ENCODE measurements at places on chromosomes 11 and 22. TPM values are rescaled to one million over a fixed set of nuclear protein-coding genes. Genes with fewer than 3 reads are reported as not detected.

- DNase-seq = no peak
These were observed 5.6 kb downstream of the PVALB start for GRCh38 chr22:36811094-36811800.

GRCh38 chr11:72929256-72929655, 115.0 kb downstream of the ATG16L2 start:
- no peak for DNase-seq

- DNase-seq = no peak
These were observed 39.4 kb downstream of the CEP57 start for GRCh38 chr11:95829580-95830259.

- DNase-seq = no peak
These were observed 43.2 kb upstream of the CHKA start for GRCh38 chr11:68164437-68164836.

GRCh38 chr22:37306494-37306829, 24.2 kb downstream of the CYTH4 start:
- DNase-seq = no peak

- no peak for DNase-seq
These were observed 7.2 kb downstream of the MS4A15 start for GRCh38 chr11:60763692-60764369.

DNA sequence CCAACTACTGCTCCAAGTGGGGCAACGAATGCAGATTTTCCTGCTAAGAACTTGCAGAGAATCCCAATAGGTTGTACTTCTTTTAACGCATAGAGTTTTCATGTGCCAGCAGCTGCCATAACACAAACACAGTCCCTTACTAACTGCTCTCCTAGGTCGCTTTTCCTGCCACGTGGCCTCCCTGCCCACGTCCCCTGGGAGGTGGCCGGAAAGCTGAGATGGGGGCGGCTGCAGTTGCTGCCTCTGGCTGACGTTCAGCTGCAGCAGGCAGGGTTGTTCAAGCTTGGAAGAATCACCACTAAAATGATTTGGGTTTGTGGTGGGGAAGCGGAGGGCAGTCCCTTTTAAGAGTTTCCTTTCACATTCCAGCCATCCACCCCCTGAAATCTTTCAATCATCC, 39.3 kb downstream of the ZNF202 start:
- no peak for DNase-seq

GRCh38 chr11:83467837-83468236, 181.7 kb upstream of the CCDC90B start:
- DNase-seq = no peak

DNA sequence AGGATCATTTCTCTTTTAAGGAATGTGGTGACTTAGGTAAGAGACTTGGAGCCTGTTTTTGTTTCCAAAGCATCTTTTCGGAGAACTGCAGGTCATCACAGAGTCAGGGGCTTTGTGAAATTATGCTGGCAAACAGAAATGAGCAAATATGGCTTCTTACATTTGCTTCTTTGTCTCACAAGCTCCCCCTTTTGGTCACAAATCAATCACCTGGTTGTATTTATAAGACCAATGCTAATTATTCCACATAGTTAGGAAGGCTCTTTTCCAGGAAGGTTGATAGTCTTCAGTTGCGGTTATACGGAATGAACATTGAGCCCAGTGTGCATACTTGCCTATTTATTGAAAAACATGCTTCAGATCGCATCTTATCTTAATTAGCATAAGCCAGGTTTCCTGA, 34.6 kb upstream of the CEP126 start:
- DNase-seq = peak; percentile 49

GRCh38 chr11:134068829-134069425, at the start of gene JAM3:
Gene JAM3 (plus strand): TSS chr11:134069072. CDS start chr11:134069084, 12 bp downstream.
- peak; percentile 94 for DNase-seq

DNA sequence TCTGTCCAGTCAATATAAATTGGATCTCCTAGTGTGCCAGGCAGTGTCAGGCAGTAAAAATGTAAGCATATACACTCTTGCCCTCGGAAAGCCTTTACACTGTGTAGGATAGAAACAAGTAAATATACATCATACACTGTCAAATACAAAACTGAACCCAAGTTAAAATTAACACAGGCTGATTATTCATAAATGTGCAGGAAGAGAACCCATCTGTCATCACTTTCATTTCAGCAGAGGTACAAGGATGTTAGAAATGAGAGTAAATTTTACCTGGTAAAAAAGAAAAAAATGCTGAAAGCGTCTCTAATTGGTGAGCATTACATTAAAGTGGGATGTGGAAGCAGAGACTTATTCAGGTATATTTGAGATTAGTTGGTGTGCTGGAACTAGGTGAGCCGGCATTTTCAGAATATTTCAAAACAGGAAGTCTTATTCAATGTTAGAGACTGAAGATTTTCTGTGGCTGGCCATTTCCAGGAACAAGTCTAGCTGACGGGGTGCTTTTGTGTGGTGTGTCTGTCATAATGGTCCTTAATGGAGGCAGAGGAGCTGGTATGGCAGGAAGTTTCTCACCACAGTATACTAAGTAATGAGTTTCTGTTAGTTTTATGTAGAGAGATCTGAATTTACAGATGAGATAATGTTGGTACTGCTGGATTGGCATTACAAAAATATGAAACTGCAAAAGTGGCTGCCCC, 192.6 kb downstream of the CASP12 start:
- peak; percentile 56 for DNase-seq

DNA sequence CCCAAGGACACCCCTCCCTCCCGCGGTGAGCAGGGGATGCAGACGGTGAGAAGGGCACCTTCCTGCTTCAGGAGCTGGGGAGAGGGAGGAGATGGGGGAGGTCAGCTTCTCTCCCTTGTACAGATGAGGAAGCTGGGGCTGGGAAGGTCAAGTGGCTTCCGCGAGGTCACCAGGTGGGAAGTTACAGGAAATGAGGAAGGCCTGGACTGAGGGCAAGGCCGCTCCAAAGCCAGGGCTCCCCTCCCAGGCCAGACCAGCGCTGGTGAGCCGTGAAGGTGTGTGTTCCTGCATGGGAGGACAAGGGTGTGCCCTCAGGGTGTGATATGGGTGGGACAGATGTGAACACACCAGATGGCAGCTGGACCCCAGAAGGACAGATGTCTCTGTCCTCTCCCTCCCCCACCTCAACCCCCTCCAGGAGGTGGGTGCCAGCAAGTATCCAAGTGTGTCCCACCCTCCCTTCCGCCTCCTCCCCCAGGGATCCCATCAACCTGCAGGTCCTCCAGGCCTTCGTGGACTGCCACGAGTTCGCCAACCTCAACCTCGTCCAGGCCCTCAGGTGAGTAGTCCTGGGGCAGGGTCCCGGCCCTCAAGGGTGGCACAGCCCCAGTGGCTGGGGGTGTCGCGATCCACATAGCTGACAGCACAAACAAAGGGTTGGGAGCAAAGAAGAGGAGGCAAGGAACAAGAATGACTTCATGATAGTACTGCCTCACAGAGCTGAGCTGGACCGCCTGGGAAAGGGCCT, 16.6 kb downstream of the CYTH4 start:
- DNase-seq = no peak

GRCh38 chr22:35642305-35642741, 5.9 kb upstream of the APOL6 start:
- no peak for DNase-seq

GRCh38 chr22:49966774-49967705, 6.5 kb downstream of the PIM3 start:
- no peak for DNase-seq

GRCh38 chr11:85947431-85948272, 92.5 kb downstream of the CCDC83 start:
- no peak for DNase-seq

- DNase-seq = no peak
These were observed 95.7 kb downstream of the OSBP2 start for GRCh38 chr22:30790366-30790765.

DNA sequence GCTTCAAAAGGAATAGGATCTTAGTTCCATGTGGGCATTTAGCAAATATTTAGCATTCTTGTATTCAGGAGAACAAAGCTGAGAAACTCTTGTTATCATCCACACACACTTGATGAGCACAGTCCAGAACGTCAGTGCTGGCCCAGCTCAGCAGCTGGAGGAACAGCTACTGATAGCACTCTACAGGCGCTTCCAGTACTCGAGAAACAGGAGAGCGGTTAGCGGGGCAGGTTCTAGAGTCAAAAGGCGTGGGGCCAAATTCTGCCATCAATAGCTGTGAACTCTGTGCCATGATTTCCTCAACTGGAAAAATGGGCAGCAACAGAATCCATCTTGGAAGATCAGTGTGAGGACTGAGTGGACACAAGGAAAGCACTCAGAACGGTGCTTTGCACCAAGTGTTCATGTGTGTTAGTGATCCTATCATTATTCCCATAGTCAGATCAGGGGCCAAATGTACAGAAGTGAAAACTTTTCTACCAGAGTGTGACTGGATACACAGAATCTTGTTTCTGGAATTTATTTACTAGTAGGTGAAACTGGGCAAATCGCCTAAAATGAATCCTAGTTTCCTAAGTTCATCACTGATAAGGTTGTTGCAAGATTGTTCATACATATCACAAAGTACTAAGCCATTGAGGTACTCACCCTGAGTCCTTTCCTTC, 3.2 kb downstream of the JOSD1 start:
- DNase-seq = no peak

GRCh38 chr11:16418428-16419097, 62.2 kb upstream of the SOX6 start:
- DNase-seq = no peak

- DNase-seq = no peak
These were observed 385.3 kb downstream of the DYNC2H1 start for GRCh38 chr11:103494491-103494890.

GRCh38 chr22:46352276-46352675, 16.8 kb downstream of the TRMU start:
- no peak for DNase-seq

DNA sequence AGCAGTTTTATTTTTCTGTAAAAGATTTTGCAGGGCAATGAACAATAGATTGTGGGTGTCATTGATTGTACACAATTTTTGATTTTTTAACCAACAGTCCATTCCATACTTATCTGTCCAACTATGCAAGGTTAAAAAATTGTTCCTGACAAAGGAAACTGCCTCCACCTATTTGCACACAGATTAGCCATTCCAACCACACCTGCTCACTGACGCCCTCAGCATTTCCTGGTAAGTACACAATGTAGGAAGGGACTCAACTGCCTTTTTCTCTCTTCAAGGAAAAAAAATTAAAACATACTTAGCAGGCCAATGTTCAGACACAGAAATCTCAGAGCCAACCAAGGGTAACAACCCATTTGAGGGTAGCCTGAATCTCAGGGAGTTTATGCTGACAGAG, 4.3 kb upstream of the FUT4 start:
- DNase-seq = no peak

GRCh38 chr22:36924151-36924698, 10.8 kb downstream of the CSF2RB start:
- no peak for DNase-seq

- no peak for DNase-seq
These were observed 14.2 kb upstream of the OMP start for GRCh38 chr11:77088236-77089003.

DNA sequence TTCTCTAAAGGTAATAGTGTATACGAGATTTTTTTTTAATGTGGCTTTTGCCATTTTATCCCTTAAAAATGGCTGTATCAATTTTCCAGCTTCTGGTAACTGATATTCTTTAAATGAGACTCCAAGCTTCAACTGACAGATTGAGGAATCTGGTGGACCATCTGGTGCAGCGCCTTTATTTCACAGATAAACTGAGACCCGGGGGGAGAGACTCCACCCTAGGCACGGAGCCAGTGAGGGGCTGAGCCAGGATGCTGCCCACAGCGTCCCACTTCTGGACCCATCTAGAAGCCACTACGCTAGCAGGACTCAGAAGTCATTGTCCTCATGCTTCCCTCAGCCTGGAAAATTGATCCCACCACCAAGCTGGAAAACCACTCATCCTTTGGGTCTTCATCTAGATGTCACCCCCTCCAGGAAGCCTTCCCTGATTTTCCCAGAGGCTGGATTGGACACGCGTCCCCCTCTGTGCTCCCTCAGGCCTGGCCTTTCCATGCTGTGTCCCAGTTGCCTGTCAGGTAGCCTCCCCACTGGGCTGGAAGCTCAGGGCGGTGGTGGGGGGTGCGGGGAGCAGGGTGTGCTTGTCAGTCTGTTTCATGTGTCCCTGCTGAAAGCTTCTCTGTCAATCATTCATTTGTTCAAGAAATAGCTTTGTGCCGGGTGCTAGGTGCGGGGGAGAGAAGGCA, 12.3 kb upstream of the CD5 start:
- DNase-seq = no peak

- DNase-seq = no peak
These were observed 9.1 kb upstream of the SREBF2 start for GRCh38 chr22:41823797-41824196.

DNA sequence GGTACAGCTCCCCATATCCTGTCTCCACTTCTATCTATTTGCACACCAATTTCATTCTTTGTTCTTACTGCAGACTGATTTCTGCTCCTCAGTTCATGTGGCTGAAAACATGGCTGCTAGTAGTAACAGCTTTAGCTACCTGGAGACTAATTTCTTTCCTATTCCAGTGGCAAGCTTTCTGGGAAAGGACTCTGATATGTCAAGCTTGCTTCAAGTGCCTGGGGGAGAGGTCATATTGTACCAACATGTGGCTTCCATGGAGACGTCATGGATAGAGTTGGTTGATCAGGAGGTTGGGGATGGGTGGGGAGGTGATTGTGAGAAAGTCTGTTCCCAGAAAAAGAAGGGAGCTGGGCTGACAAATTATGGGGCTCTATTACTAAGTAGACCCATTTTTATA, 44.9 kb downstream of the ADM start:
- DNase-seq = no peak

GRCh38 chr11:129383060-129383459, 7.4 kb downstream of the BARX2 start:
- DNase-seq = no peak

- DNase-seq = no peak
These were observed 13.0 kb downstream of the MRPL21 start for GRCh38 chr11:68890490-68891231.

- peak; percentile 60 for DNase-seq
These were observed 2.5 kb upstream of the BEST1 start for GRCh38 chr11:61947486-61948210.

DNA sequence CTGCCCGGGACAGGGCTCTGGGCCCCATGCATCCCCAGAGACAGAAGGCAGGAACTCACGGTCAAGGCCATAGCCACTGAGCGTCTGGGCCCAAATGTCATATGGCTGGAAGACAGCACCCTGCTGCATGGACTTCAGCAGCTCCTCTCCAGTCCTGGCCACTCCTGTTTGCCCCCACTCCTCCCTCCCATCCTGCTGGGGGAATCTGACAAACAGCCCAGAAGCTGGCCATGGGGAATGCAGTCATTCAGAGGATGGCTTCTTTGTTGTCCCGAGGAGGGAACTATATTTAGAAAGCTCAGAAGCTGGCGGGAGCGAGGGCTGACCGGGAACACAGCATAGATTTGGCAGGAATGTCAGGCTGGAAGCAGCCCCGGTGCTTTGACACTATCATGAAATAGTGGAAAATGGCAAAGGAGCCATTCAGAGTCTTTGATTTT, 35.0 kb downstream of the DKK3 start:
- no peak for DNase-seq

CALCA gene
- not detected for total RNA-seq

ANO1 gene
- total RNA-seq = not detected

PKNOX2 gene
- total RNA-seq = not detected

BATF2 gene
- not detected for total RNA-seq

KRTAP5-7 gene
- not detected for total RNA-seq

PARVA gene
- 0.30 TPM for total RNA-seq

SCN2B gene
- not detected for total RNA-seq

GGTLC2 gene
- total RNA-seq = not detected

TBX10 gene
- total RNA-seq = not detected

SNX32 gene
- 0.44 TPM for total RNA-seq
